ENCODE measurements at places on chromosomes 1 and 21.

DNA sequence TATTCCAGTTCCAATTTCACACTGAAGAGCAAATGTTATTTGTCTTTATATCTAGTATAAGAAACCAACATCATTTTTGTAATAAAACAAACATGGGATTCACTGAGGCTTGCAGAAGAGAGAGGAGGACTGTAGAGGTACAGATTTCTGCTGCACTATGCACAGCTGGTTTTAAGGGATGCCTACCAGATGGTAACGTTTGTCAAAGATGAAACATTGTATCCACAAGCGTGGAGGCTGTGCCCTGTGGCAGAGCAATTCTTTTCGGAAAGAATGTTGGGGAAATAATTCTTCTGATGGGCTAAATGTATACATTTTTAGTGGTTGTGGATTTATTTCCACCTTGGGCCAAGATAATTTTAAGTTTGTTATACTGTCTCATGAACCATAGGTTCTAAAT, 272.4 kb downstream of the DUSP10 start:
- DNase-seq = no peak

- DNase-seq = no peak
These were observed 34.7 kb upstream of the GPR25 start for GRCh38 chr1:200837931-200838571.

DNA sequence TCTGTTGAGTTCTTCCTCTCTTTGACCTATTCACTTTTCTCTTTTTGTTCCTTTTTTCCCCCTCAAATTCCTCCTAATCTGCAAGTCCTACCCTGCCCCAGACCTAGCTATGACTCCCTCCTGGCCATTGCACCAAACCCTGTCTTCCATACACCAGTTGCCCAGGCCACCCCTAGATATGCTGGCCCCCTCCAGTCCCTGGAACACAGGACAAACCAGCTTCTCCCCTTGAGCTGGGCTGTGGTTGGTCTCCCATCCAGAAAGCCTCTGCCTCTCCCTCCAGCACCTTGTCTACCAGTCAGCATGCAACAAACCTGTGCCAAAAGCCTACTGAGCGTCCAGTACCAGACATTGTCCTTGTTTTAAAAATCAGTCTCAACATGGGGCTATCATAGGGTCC, 59.4 kb downstream of the ELK4 start:
- no peak for DNase-seq

DNA sequence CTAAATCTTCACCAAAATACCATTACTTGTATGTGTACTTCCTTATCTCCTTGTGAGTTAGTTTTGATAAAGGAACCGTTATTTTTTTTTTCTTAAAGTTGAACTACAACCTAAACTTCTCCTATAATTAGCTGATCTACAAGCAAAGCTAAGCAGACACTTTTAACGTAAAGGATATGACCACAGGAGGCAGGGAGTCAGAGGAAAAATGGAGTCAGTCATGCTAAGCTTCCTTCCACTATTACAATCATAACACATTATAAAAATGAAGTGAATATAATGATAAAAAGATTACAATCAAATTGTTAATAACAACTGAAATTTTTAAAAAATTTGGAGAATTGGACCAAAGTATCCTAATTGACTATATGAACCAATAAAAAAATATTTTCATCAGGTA, 892.6 kb downstream of the KCNT2 start:
- DNase-seq = no peak

- no peak for DNase-seq
These were observed 51.0 kb upstream of the LHX8 start for GRCh38 chr1:75083223-75083622.

DNA sequence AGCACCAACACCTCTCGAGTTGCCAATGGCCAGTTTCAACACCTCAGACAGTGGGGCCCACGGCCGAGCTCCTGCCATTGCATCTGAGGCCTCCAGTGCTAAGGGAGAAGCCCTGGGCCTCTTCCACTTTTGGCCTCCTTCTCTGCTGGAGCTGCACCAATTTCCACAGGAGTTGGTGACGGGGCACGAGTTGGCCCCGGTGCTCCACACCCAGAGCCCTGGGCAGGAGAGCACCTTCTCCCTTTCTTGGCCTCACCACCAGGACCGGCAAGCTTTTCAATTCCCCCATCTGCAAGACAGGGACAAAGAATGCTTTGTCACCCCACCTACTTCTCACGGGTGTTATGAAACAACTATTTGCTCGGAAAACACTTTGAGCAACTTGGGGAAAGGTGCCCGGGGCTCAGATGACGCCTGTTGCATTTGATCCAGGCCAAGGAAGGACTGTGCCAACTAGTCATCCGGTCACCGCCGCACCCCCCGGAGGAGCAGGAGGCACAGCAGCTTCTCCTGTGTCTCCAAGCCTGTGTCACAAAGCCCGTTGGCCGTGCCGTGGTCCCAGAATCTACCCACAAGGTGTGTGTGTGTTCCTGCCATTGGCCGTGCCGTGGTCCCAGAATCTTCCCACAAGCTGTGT, 55.2 kb downstream of the TOMM20 start:
- no peak for DNase-seq

DNA sequence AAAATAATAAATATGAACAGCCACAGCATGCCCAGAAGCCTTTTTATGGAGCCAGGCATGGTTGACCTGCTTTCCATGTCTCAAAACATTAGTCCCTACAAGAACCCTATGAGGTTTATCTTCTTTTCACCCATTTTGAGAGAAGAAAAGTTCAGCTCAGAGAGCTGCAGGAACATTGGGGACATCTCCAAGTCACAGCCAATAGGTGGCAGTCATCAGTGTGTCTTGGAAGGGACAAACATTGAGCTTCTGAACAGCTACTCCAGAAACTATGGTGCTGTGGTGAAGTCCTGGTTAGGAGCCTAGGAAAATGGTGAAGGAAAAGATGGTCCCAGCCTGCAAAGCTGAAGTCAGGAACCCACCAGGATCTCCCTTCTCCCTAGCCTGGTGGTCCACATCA, 73.6 kb downstream of the JMJD4 start:
- no peak for DNase-seq

DNA sequence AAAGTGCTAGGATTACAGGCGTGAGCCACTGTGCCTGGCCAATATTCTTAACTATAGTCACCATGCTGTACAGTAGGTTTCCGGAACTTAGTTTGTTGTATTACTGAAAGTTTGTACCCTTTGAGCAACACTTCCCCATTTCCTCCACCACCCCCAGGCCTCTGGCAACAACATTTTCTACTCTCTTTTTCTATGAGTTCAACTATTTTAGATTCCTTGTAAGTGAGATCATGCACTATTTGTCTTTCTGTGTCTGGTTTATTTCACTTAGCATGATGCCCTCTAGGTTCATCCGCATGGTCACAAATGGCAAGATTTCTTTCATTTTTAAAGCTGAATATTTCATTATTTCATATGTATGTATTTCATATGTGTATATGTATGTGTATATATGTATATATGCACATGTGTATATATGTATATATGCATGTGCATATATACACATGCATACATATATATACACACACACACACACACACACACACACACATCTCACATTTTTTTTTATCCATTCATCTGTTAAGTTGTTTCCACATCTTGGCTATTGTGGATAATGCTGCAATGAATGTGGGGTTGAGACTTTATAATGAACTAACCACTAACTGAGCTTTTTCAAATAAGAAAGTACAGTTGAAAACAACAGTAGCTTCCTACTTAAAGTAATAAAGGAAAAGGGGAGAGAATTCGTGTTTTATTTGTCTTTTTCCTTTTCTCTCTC, 256.8 kb upstream of the C1orf105 start:
- no peak for DNase-seq

DNA sequence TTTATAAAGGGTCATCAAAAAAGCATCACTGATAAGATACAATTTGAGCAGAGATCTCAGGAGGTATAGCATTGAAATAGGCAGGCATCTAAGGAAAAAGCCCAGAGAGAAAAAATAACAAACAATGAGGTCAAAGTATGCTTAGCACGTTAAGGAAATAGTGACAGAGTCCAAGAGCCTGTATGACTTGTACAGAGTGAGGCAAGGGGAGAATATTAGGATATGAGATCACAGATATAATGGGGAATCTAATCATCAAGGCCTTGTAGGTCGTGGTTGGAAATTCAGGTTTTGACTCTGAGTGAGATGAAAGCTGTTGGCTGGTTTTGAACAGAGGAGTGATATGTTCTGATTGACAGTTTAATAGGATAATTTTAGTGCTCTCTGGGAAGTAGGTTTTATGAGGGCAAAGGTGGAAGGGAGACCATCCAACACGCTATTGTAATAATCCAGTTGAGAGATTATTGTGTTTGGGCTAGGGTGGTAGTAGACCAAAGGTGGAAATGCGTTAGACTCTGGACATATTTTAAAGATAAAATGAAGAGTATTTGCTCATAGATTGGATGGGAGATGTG, 644.6 kb upstream of the TMPRSS15 start:
- no peak for DNase-seq

GRCh38 chr1:85214654-85215053, 13.8 kb upstream of the SYDE2 start:
- no peak for DNase-seq

- no peak for DNase-seq
These were observed 143.2 kb upstream of the DMRTA2 start for GRCh38 chr1:50566405-50566804.

DNA sequence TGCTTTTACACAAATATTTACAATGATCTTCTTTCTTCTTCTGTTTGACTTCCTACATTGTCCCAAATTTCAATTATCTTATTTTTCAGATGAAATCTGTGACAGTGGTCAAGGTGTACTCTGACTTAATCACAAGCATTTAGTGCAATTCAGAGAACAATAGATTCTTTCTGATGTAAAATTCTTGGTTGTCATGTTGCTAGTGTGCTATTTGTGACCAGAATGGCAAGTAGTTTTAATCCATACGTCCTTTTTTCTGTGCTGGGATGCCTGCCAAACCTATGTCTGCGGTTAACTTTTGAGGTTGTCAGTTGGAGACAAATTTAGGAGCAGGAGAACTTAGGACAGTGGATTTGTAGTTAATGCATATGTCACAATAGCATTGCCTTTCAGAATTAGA, 31.0 kb downstream of the NCAM2 start:
- DNase-seq = no peak

DNA sequence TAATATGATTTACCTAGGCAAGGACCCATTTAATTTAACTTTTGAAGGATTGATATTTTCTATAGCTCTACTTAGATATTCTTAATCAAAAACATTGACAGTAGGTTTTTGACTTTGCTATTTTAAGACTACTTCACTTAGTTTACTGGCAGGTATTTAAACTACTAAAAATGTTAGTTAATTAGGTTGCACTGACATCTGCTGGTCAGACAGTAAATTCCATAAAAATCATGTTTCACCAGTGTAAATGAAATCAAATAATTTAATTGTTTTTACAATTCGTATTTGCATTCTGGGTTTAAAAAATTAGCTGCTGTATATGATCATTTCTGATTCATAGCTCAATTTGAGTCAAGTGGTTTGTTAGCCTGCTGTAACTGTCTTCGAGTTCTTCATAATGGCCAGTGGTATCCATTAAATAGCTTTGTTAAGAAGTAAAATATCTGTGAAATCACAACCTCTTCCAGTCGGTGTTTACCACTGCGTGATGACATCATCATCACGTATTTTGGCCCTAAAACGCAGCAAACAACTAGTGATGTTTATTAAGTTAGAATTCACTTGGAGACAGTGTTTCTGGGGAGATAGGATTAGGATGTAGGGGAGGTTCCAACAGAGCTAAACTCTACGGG, 26.2 kb downstream of the EXTL2 start:
- DNase-seq = no peak

DNA sequence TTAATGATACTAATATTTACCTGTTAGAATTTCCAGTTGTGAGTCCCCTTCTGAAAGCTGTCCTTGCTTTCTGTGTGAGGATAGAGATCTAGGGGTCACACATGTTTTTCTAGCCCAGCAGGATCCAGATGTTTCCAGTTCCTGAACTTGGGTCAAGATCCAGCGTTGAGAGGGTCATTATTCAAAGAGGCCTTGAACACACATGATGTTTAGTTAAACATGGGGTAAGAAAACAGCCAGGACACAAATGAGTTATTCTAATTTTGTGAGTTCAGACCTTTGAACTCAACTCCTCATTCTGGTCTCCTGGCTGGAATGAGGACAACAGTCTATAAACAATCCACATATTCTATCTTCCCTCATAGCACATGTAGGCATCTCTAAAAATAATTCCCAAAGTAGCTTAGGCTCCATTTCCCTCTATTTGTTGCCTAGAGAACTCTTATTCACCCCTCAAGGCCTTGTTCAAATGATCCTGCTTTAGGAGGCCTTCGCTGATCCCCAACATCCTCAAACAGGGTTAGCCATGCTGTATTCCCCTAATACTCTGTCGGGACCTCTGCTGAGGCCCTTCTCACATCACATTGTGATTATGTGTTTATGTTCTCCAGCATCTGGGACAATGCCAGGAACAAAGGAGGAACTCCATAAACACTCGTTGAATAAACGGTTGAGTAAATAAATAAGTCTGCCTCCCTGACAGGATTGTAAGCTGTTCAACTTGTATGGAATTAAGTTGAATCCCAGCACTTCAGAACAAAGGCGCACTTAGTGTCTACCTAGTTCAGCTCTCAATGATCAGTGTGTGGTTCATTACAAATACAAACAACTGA, 15.0 kb upstream of the KCNN3 start:
- no peak for DNase-seq

DNA sequence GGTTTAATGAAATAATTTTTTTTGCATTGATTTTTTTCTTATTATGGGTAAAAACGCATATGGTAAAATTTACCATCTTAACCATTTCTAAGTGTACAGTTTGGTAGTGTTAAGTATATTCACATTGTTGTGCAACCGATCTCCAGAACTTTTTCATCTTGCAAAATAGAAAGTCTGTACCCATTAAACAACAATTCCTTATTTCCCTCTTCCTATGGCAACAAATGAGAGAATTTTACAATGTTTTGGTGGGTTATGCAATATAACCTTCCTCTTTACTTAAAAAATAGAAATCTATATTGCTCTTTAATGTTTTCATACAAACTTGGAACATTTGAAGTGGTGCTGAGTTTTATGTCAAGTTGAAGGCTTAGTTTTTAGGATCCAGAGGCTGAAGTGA, 26.6 kb downstream of the MAP3K7CL start:
- no peak for DNase-seq

- DNase-seq = no peak
These were observed 2.8 kb upstream of the HAPLN2 start for GRCh38 chr1:156616463-156616862.

DNA sequence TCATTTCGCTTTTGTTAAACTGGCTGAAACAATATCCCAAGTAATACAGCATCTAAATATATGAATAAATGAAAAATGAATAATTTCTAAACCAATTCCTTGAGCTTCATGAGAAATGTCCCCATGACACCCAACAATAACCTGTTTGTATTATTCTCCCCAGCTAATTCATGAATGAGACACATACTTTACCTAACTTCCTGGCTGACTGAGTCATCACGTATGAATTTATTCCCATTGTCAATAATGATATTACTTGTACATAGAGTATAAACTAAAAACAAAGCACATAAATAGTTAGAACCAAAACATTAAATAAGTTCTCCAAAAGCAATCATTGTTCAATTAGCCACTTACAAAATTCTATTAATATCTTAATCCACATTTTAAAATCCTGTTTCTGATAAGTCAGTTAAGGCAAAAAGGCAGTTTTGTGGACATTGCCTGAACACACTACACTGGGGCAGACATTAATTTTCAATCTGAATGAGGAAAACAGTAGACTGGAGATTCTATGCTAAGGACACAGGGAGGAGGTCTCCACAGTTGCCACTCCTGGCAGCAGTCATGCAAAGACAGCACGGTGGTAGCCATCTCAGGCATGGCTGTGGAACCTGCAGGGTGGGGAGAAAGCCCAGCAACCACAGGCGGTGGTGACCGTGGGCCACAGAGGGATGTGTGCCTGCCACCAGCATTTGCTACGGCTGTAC, 48.2 kb downstream of the SLC9C2 start:
- no peak for DNase-seq
